ENCODE measurements at places on chromosomes 16 and 17.

DNA sequence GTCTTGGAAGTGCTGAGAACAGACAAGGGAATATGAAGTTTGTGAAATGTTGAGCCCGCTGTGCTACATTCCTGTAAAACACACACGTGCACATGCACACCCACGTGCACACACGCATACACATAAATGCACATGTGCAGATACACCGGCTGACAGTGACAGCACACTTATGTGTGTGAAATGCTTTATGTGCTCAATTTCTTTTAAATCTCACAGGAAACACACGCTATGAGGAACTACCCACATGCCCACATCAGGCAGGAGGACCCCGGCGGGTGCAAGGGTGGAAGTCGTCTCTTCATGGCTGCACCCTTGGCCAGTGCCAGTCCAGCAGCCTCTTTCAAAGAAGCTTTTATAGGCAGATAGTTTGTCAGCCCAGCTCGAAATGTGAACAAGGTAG lies 561 bp upstream of the WFDC1 start:
- DNase-seq: no peak

DNA sequence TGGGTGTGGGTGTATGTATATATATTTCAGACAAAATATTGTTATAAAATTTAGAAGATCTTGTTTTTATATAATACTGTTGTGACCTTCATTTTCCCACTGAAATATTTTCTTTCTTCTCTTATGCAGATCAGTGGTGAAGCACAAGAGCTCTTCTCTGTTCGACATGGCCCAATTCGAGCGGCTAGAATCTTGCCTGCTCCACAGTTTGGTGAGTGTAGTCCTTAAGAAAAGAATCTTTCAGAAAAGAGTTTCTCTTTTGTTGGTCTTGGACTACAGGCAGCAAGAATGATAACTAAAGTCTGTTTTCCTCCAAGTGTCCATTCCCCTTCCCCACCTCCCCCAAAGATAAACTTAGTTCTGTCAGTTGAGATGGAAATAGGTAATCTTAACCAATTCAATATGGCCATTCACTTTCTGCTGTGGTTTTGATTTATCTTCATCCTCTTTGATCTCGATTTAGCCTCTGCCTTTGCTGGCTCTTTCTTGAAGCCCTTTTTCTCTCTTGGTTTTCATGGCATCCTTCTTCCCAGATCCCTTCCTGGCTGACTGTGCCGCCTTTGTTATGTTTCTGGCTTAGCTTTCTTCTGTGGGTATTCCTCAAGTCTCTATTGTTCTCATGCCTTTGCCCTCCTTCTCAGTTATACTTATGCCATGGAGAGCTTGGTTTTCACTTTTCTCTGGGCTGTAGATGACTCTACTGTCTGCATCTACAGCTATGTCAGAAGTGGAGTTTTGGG lies 69.6 kb downstream of the BCAS3 start:
- DNase-seq: no peak

GRCh38 chr17:28746611-28747050 lies 2.8 kb downstream of the TRAF4 start:
- peak; percentile 41 for DNase-seq

- peak; percentile 76 for DNase-seq
Observed at GRCh38 chr17:73394512-73395450, 83.0 kb upstream of the CDC42EP4 start.

DNA sequence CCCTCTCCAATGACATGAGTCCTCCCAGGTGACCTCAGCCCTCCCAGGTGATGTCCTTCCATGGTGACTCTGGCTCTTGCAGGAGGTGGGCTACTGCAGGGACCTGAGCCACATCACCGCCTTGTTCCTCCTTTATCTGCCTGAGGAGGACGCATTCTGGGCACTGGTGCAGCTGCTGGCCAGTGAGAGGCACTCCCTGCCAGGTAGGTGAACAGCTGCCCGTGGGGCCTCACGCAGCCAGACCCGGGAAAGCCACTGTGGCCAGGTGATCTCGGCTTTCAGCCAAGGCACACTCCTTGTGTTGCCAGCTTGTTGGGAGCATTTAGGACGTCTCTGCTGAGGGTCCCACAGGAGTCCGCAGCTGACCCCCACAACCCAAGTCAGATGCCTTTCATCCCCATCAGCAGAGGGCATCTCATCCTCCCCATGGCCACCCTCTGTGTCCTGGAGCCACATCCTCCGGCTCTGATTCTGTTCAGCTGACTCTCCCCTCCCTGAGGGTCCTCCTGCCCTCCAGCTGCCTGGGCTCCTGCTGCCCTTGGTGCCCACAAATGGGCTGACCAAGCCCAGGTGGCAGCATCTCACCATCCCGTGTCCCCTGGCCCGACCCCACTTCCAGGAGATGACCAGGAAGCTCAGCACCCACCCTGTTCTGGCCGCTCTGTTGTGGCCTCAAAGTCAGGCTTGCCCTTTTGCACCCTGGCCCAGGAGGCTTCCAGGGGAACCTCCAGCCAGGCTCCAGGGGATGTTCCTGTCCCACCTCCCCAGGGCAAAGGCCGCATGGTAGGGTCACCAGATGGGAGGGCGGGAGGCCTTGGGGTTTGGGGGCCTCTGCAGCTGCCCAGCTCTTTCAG lies 20.1 kb downstream of the USP6 start:
- DNase-seq: no peak

- no peak for DNase-seq
Observed at GRCh38 chr17:45333702-45334092, 16.9 kb upstream of the MAP3K14 start.

DNA sequence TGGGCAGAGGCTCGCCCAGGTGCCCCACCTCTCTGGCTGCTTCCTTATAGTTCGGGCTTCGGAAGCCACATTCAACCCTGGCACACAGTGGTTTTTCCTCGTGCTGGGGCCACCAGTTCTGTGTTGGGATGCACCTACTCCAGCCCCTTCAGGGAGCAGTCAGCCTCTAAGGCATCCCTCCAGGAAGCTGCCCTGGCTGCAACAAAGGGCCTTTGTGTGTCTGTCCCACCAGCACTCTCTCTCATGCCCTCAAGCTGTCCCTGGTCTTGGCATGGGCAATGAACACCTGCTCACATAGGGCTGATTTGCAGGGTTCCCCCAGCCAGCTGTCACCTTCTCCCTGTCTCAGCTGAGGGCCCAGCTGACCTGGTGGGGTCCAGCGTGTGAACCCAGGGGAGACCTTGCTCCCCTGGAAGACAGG lies 754 bp upstream of the NOXO1 start:
- DNase-seq: no peak

- peak; percentile 19 for DNase-seq
Observed at GRCh38 chr17:7888184-7888920, at the start of gene CHD3. Gene CHD3, plus strand, starts transcription at chr17:7888789. Its CDS starts 212 bp downstream, at chr17:7889001.

DNA sequence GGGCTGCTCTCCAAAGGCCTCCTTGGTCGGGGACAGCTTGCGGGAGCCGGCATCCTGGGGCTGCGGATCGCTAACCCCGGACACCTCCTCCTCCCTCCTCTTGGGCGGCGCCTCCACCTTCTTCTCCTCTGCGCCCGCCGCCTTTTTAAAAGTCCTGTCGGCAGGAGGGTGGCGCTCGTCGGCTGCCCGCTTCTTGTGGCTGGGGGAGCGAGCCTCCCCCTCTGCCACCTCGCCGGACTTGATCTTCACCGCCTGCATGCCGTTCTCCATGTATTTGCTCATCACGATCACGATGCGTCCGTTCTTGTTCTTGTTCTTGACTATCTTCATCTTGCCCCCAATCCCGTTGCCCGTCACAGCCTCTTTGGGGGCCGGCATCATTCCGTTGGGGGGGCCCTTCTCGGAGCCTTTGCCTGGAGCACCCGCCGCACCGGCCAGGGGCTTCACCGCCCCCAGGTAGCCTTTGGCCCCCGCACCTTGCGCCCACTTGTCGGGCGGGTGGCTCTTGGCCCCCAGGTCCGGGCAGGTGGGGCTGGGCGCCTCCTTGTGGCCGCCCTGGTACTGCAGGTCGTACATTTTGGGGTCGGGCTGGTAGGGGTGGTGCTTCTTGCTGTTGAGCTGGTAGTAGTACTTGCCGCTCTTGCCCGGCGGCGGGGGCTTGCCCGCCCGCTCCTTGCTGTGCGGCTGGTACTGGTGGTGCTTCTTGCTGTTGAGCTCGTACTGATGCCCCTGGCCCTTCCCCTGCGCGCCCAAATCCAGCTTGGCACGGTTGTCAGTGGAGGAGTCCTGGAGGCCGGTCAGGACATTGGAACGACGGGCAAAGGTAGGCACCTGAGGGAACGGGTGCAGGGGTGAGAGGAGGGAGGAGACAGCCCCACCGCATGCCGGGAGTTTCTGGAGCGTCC lies 4.4 kb downstream of the CBX4 start:
- no peak for DNase-seq

- no peak for DNase-seq
Observed at GRCh38 chr17:28733346-28733745, 4.8 kb downstream of the NEK8 start.

- DNase-seq: no peak
Observed at GRCh38 chr17:11467639-11468038, 130.6 kb upstream of the DNAH9 start.

DNA sequence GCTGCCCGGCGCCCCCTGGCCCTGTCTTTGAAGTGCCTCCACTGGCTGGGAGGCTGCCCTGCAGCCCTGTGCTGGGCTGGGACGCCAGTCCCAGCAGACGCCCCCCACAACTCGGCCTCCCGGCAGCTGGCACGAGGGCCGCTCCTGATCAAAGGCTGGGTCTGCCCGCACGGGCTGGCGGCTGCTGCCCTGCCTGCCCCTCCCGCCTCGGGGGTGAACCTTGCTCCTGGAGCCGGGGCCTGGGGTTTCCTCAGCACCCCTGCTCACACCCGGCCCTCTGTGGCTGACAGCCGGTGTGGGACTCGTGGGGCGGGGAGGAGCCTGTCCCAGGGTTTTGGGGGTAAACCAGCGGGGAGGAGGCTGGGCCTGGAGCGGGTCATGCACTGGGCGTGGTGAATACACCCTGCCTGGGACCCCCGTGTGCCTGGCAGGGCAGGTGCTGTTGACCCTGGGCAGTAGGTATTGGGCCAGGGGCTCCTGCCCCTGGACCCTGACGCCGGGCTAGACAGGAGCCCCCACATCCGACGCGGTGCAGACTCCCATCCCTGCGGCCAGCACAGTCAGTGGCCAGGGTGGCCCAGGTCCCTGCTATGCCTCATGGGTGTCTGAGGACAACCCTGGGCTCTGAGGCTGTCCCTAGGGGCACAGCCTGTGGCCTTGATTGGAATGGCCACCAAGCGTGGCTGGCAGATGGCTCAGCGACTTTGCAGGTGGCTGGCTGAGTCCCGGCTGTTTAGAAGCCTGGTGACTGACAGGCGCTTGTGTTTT lies 21.7 kb downstream of the CENPX start:
- no peak for DNase-seq

GRCh38 chr17:51682115-51682514 lies 421.8 kb downstream of the UTP18 start:
- DNase-seq: no peak

- DNase-seq: peak; percentile 18
Observed at GRCh38 chr17:81990836-81991683, 13.6 kb downstream of the ASPSCR1 start.

- DNase-seq: peak; percentile 82
Observed at GRCh38 chr17:45948881-45949624, 50.0 kb upstream of the STH start.

DNA sequence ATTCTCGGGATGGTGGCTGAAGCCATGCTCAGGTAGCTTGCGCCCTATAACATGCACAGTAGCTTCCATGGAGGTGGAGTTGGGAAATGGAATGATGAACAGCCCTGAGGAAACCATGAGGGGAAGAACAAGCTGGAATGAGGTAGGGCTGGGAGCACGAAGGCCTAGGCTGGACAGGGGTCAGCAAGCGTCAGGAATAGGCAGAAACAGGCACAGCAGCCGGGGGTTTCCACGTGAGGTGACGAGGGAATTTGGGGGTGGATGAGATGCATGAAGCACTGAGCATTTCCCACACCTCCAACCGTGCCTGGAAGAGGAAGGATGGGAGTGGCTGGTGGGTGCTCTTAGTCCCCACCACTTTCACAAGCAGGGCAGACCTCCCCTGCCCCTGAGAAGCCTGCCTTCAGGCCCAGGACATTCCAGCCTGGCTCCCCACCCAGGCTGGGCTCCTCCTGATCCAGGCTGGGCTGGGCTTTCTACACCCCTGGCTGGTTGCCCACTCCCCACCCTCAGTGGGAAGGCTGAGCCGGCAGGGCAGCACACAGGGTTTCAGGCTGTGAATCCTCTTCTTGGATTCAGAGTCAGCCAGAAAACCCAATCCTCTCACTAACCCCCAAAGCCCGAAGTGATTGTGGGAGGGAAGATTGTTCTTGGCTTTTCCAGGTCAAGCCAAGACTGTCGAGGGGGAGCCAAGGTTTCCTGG lies 21.9 kb downstream of the PLEKHG4 start:
- DNase-seq: no peak

DNA sequence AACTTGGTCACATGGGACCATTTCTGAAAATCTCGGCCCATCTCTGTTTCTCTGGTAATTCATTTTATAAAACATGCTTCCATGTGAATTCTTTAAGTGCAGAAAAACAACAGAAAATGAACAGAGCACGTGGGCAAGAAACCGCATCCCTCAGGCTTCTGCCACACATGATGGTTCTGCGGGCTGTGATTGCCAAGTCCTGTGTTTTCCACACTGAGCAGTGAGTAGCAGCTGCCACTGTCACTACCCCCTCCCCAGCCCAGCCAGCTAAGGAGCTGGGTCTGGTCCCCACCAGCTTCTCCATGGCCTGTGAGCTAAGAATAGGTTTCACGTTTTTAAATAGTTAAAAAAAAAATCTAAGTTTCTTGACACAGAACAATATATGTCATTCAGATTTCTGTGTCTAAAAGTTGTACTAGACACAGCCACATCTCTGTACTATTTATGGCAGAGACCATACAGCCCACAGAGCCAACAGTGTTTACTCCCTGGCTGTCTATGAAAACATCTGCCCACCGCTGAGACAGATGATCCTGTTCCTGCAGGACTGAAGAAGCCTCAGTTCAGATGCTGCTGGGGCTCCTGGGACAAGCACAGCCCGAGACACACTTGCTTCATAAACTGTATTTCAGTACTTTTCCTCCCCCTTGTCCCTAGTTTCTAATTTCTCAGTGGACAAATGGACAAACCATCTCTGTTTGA lies 41.5 kb downstream of the USP22 start:
- no peak for DNase-seq

DNA sequence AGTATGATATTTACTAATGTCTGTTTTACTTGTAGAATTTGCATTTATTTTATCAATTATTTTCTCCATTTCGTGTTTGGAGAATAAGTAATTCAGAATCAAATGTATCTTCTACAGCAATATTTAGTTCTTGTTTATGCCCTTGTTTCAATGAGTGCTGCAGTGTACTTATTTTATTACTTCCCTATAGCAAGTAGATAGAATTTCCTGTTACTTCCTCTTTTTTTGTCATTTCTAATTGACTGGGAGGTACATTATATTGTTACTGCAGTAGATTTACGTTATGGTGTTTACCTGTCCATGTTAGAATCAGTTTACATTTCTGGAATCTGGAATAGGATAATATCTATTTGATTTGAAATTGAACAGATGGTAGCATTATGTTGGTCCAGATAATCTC lies 71.2 kb downstream of the OMG start:
- DNase-seq: no peak

GRCh38 chr16:65689726-65690125 lies 567.9 kb upstream of the CDH11 start:
- DNase-seq: no peak

- peak; percentile 76 for DNase-seq
Observed at GRCh38 chr17:79019632-79020584, 4.1 kb upstream of the C1QTNF1 start.

Measured in BE2C (cell line).